ENCODE measurements at places on chromosomes 7 and 10.

- peak; percentile 59 for DNase-seq
These were observed 33.4 kb downstream of the OGDH start for GRCh38 chr7:44639671-44640321.

DNA sequence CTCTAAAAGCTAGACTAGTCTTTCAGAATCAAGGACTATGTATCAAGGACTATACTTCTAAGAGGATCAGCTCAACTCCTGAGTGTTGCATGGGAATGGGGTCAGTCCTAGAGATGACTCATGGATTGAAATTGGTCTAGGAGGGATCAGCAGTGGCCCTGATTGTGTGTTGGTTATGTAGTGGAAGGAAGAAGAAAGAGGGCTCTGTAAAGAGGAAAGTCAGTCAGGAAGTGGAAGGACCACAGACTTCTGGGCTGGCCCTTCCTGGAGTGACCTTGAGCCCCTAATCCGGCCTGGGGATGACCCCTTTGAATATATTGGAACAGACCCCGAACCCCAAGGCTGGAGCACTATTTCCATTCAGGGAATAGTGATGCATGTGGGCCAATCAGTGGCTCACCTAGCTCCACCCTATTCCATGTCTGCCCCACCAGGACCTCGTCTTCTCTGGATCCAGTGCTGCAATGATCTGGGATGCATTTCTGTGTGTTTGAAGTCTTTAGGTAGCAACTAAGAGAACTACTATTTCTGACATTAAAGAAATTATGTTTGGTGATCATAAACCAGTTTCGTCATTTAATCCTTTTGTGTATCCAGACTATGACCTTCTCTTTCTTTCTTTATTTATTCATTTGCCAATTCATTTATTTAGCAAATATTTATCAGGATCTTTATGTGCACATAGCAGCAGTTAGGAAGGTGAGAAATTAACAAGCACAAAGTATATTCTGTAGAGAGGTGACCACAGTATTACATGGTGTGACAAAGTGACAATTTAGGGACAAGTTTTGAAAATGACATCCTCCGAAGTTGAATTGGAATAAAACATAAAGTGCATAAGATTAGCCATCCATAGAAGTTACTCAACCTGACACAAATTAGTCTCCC lies 48.6 kb upstream of the KIF5B start:
- DNase-seq, result no peak

GRCh38 chr7:14000247-14000646 lies 10.8 kb upstream of the ETV1 start:
- DNase-seq, result peak; percentile 11

DNA sequence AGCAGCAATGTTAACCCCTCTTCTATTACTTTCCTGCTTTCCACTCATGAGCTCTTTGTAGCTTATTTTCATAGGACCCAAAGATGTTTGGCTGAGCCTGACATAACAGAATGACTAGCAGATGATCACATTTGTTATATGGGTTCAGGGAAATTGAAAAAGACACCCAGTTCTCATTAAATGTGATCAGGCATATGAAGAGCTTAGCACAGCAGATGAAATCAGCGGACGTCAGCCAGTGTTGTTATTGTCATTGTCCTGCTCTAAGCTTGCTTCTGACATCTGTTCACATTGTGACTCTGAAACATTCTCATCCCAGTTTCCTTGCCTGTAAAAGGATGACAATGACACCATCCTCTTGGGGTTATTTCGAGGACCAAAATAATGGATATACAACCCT lies 43.5 kb downstream of the FAM241B start:
- no peak for DNase-seq

DNA sequence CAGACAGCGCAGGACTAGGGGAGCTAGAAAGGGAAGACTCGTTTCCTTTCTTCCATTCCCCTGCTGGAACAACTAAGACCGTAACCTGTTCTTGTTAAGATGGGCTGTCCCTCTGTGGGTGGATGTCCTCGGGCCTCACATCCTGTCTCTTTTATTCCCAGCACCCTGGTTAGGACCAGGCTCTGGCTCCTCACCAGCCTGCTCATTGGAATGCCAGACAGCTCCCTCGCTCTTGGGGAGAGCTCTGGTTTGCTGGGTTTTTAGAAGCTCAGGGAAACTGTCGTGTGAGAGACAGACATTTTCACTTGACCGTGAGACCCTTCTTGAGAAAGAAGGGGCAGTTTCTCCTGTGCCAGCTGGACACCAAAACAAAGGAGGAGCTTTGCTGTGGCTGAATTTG lies 58.1 kb upstream of the HABP2 start:
- DNase-seq, result no peak

DNA sequence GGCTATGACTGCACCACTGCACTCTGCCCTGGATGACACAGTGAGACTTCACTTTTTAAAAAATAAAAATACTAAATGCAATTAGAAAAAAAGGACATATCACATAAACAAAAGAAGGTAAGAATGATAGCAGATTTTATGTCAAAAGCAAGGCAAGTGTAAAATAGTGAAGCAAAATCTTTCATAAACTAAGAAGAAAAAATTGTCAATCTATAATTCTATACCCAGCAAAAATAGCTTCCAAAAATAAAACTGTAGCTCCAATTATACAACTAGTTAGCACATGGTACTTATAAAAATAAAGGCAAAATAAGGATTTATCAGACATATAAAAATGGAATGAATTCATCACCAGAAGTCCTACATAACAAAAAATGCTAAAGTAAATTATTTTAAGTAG lies 85.4 kb upstream of the SVIL start:
- DNase-seq, result no peak

DNA sequence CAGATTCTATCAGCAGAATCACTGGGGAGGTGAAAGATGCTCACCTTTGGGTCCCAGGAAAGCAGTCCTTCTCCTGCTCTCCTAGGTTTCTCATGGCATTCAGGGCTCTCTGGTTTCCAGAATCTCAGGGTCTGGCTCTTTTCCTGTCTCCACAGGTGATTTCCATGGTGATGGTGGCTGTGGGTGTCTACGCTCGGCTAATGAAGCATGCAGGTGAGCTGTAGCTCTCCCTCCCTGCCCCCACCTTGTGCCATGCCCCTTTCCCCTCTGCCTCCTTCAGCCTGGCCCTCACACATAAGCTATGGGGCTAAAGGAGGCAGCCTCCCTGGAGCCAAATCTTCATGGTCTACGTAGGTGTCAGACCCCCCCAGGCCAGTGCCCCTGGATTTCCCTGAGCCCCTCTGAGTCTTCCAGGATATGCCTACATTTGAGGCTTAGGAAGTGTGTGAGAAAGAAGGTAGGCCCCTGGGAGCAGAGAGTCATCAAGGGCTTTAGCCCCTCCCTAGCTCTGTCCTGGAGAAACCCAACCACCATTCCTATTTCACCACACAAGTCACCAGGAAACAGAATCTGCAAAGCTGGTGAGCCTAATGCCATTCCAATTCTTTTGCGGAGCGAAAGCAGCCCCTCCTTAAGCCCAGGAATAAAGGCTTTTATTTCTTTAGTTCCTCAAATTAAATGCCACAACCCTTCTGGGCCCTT lies 17.2 kb downstream of the TSPAN33 start:
- DNase-seq, result no peak

Measured in fibroblast of gingiva (primary cell).